Germinal center (tissue), 1 donor: ENCODE measurements at places on chromosomes 2 and 18.
A peak's percentile ranks its signal among the peaks of the same experiment; 100 is the strongest.

- DNase-seq = no peak
These were observed 184.7 kb upstream of the DLGAP1 start for GRCh38 chr18:4639628-4640310.

DNA sequence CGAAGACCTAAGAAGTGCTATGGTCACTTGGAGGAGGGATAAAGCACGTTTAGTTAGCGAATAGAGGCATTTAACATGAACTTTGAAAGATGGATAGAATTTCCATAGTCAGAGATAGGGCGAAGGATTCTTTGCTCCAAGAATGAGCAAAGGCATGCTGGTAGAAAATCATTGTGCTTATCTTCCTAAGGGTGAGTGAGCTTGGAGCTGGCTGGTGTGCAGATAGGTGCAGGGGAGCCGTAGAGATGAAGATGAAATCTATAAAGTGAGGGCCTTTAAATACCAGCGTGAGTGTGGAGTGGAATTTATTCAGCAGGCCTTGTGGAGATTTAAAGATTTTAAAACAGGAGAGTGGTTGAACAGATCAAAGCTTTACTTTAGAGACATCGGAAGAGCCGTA lies 1.6 kb downstream of the HRH4 start:
- DNase-seq = no peak

DNA sequence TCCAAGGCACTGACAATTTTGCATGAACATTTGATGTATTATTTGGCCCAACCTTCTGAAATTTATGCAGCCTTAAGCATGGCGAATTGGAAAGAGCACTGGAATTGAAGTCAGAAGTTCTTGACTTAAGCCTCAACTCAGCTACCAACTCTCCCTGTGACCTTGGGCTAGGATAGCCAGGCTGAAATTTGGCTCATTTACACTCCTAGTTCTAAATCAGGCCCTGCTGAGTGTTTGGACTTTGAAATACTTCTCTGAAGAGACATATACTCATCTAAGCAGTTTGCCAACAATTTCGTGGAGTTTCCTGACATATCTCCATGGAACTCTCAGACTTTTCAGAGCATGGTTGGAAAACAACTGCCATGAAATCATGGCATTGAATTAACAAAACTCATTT lies 489.6 kb upstream of the PIK3C3 start:
- DNase-seq = no peak

- DNase-seq = no peak
These were observed 2.8 kb upstream of the GAD1 start for GRCh38 chr2:170813611-170814532.

DNA sequence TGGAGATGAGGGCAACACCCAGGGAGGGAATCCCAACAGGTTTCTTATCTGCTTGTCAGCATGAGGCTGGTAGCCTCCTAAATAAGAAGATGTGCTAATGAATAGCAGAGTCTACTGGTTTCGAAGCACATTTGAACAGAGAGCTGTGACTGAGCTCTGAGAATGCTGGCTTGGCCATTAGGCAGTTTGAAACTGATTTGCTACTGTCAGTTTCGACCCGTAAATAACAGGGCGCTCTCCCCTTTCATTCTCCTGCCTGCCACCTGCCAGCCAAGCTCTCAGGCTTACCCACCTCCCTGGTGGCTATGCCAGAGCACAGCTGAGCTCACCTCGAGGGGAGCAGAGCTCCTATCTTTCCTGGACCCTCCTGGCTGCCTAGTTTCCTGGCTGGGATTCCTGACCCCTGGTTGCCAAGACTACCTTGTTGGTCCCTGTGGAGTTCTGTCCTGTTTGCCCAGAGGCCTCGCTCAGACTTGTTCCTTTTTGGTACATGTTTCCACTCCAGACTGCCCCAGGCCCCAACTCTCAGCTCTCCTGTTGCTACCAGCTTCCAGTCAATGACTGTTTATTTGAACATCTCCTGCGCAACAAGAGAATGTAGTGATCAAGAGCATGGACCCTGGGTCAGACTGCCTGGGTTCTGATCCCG lies 102.3 kb upstream of the ALPP start:
- DNase-seq = no peak

DNA sequence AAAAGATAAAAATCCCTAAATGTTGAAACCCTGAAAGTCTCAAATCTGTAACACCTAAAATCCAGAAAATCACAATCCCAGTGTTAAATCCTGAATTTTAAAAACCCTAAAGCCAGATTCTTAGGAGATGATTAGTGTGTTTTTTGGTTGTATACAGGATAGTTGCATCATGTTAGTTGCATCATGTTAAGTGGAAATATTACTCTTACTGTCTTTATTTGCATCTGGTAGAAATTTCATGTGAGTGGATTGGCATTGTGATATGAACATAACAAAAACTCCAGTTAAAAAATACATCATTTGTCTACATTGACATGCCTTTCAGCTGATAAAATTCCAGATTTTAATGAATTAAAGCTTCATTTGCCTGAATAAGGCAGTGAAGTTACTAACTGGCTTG lies 683.1 kb upstream of the ACVR2A start:
- no peak for DNase-seq

GRCh38 chr2:101153787-101154186 lies 2.6 kb upstream of the TBC1D8 start:
- no peak for DNase-seq

DNA sequence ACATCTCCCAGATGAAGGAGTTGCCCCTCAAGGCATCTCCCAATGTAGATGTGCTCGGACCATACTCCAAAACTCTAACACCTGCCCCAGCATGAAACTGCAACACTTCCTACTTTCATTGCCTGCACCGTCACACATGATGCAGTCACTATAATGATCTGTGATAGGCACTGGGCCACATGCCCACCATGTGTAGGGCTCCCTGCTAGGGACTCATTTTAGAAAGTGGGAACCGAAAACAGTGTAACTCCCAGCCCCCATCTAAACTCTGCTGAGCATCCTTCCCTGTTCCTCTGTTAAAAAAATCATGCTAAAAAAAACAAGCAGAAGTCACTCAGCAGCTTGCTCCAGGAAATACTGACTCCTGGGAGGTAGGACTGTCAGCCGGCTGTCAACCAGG lies 496.1 kb upstream of the RAB6C start:
- peak; percentile 66 for DNase-seq

DNA sequence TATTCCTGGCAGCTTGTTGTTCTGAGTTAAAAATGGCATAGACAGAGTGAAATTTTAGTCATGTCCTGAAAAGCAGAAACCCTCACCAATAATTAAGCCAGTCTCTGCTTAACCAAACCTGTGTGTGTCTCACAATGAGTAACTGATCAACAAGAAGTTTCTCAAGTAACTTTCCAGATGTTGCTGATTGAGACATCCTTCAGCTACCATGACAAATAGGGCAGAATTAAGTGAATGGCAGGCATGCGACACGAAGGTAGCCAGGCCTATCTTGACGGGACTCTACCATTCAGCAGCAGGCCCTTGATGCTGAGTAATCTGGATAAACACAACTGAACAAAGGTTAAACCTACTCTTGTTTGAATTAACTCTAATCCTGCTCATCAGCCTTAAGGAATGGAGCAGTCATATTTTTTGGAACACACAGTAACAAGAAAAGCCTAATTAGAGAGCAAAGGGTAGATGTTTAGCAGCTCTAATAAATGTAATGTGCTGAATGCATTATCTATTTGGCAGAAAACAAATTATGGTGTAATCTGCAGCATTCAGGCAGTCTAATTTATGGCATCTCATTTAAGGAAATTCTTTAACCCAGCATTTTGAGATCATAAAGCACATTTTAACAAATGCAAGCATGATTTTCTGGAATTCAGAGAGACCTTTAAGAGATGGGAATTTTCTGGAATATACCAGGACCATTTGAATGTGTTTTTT lies 159.5 kb upstream of the EPHA4 start:
- DNase-seq = no peak

GRCh38 chr2:15472133-15472532 lies 89.0 kb downstream of the NBAS start:
- no peak for DNase-seq

- no peak for DNase-seq
These were observed 1.2 kb upstream of the AOX1 start for GRCh38 chr2:200584639-200585038.

DNA sequence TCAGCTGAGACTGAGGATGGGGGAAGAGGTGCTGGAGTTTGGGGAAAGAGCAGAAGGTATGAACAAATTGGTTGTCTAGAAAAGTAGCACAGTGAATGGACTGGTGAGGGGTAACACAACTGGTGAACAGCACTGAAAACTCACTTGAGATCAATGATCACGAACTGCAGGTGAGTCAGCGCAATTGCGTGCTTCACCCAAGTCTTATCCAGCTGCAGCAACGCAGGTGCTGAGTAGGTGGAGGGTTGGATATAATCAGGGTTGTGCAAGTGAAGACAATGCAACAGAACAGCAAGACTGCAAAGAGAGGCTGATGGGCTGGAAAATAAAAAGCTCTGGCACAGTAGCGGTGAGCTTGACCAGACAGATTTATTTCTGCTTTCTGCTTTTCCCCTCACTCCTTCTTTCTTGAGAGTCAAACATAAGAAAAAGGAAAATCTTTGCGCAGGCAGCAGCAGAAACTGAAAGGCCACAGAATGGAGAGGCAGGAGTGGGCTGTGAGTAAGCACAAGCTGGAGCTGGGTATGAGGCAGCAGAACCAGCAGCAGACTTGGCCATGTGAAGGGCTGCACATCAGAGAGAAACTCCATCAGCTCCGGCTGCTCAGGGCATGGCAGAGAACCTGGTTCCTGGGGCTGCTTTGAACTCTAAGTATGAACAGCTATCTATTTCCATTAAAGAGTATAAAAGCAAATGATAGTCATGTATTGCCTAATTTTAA lies 99.4 kb upstream of the ARL5A start:
- DNase-seq = no peak

- DNase-seq = no peak
These were observed 9.7 kb upstream of the SFXN5 start for GRCh38 chr2:73081181-73081671.

GRCh38 chr2:234469972-234470371 lies 26.9 kb downstream of the ARL4C start:
- DNase-seq = no peak

GRCh38 chr2:178197791-178198190 lies 3.5 kb downstream of the OSBPL6 start:
- no peak for DNase-seq

GRCh38 chr2:30522421-30522820 lies 75.4 kb downstream of the LCLAT1 start:
- DNase-seq = no peak

- no peak for DNase-seq
These were observed 4.1 kb downstream of the FEV start for GRCh38 chr2:218980735-218981389.
